Esophagus squamous epithelium (tissue), 5 donors: ENCODE measurements at places on chromosomes 5 and 9.

GRCh38 chr9:23160491-23160890 lies 665.5 kb downstream of the ELAVL2 start:
- DNase-seq = no peak

GRCh38 chr9:111812337-111812736 lies 17.6 kb upstream of the SHOC1 start:
- no peak for DNase-seq

- no peak for DNase-seq
Measured at GRCh38 chr5:94540856-94541494, 77.4 kb downstream of the KIAA0825 start.

DNA sequence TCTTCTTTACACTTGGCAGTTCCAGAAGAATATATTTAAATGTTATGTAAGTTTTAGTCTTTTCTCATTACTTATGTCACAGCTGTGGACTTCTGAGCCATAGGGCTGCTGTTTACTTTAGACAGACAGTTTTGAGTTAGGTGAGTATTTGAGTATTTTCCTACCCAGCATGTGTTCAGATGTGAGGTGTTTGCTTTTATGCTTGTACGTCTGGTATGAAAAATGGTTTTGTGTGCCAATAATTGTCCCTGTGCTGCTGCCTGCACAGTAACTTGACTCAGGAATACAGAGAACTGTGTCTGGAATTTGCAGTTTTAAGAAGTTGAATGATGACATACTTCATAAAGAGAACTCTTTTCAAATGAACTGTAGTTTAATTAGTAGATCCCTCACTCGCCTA lies 20.8 kb downstream of the MEGF10 start:
- no peak for DNase-seq

DNA sequence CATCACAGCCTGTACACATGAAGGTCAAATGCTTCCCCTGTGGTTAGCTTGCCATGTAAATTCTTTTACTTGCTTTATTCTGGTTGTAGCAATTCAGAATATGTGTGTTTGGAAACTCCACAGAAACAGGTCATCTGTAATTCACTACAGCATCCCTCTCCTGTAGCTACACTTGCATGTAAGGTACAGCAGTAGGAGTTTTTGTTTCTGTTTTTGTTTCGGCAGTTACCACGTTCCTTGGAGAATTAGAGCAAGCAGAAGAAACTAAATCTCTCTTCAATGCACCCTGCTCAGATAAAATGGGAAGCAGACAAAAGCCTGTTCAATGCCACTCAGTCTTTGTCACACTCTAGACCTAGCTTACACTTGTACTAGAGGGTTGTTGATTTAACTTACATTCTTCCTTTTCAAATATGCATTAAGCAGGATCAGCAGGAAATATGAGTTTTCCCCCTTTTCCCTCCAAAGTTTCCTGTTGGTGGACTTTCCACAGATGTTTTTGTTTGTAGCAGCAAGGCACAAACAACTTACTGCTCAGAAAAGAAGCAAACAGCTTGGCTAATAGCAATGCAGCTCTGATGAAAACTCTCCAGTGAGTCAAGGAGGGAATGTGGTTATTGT lies 80.9 kb downstream of the YIPF5 start:
- DNase-seq = no peak

DNA sequence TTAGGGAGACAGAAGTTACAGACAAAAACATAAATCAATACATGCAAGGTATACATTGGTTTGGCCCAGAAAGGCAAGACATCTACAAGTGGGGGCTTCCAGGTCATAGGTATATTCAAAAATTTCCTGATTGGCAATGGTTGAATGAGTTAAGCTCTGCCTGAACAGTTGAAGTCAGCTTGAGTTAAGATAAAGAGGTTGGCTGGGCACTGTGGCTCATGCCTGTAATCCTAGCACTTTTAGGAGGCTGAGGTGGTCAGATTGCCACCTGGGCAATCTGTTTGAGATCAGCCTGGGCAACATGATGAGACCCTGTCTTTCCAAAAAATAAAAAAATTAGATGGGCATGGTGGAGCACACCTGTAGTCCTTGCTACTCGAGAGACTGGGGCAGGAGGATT lies 16.3 kb downstream of the TMC1 start:
- DNase-seq = no peak

DNA sequence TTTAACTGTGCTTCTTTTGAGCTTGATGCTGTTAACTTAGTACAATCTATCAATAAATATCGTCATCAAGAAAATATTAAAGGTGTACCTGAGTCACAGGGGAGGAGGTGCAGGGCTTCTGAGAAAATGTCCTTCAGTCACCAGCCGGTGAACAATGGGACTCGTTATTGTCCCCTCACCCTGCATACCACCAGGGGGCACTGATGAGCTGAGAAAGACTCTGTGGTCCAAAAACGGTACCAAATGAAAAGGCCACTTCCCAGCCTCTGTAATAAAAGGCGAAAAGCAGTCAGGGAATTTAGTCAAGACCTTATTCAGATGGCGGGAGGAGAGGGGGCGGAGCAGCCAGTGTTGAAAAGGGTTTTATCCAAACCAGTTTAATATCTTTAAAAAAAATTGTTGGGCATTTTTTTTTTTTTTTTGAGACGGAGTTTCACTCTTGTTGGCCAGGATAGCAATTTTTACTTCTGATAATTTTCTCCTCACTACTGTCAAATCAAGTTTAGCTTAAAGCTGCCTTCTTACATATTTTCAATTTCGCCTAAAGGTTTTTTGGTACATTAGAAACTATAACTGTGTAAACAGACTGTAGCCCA lies 271.9 kb upstream of the ADAMTS16 start:
- no peak for DNase-seq

DNA sequence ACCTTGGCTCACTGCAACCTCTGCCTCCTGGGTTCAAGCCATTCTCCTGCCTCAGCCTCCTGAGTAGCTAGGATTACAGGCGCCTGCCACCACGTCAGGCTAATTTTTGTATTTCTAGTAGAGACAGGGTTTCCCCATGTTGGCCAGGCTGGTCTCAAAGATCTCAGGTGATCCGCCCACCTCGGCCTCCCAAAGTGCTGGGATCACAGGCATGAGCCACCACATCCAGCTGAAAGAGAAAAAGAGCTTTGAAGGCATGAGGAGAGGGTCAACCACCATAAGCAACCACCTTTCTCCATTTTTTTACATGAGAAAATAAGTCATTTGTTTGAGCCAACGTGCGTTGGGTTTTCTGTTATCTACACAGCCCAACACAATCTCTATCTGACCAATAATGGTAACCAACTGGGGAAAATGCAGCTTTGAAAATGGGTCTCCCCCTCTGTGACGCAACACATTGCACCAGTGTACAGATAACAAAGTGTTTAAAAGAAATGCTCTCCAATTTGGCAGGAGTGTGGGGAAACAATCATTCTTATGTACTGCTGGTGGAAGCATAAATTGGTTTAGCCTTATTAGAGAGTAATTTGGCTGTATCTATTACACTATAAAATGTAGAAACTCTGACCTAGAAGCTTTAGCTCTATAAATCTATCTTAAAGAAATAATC lies 45.8 kb upstream of the ZBTB43 start:
- no peak for DNase-seq

- DNase-seq = no peak
Measured at GRCh38 chr5:91787718-91788117, 404.6 kb upstream of the ARRDC3 start.

DNA sequence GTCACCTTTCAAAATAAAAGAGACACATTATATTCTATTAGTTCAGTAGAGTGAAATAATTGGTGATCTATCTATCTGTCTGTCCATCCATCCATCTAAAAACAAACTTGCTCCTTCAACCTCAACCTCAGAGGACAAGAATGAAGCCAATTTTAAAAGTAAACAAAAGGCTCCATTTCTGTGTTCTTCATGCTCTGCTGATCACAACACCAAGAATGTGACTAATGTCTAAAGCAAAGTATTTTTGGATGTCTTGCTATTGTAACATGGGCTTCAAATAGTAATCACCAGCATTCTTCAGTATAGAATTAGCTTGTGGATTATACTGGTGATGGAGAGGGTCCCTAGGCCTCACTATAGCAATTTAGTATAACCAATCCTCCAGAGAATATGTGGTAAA lies 1304.4 kb downstream of the MAT2B start:
- no peak for DNase-seq

- DNase-seq = no peak
Measured at GRCh38 chr9:81814401-81814793, 113.8 kb upstream of the SPATA31D4 start.

- DNase-seq = no peak
Measured at GRCh38 chr5:57037355-57037754, 85.4 kb upstream of the MIER3 start.

- no peak for DNase-seq
Measured at GRCh38 chr5:30505014-30505886, 688.2 kb upstream of the CDH6 start.

DNA sequence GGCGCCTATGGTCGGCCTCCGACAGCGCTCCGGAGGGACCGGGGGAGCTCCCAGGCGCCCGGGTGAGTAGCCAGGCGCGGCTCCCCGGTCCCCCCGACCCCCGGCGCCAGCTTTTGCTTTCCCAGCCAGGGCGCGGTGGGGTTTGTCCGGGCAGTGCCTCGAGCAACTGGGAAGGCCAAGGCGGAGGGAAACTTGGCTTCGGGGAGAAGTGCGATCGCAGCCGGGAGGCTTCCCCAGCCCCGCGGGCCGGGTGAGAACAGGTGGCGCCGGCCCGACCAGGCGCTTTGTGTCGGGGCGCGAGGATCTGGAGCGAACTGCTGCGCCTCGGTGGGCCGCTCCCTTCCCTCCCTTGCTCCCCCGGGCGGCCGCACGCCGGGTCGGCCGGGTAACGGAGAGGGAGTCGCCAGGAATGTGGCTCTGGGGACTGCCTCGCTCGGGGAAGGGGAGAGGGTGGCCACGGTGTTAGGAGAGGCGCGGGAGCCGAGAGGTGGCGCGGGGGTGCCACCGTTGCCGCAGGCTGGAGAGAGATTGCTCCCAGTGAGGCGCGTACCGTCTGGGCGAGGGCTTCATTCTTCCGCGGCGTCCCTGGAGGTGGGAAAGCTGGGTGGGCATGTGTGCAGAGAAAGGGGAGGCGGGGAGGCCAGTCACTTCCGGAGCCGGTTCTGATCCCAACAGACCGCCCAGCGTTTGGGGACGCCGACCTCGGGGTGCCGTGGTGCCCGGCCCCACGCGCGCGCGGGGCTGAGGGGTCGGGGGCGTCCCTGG lies 561 bp downstream of the DAPK1 start:
- DNase-seq = no peak

DNA sequence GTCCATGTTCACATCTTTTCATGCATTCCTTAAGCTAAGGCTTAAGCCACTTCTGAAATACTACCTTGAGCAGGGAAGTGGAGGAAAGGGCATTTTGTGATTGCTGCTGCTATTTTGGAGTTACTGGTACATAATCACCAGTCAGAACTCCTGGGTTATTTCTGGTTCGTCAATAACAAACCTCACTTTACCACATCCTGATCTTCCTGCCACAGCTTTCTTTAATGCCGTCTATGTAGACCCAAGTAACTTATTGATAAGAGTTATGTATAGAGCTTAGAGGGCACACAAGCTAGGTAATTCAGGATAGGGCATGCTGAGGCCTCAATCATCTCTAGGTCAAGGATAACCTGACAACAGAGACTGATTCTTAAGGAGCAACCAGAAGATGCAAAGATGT lies 120.7 kb downstream of the DOCK8 start:
- DNase-seq = no peak

DNA sequence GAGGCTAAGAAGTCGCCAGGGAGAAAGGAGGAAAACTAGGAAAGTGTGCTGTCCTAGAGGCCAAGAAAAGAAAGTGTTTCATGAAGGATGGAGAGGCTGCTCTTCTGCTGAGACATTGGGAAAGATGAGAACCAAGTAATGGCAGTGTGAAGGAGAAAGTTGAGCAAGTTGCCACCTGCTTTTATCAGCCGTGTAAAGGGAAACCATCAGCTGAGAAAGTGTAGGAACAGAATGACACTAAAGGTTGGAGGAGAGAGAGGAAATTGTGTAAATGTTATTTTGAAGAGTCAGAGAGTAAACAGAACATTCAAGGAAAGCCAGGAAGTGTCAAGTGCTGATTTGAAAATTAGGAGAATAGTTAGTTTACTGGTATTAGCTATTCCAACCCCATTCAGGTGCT lies 125.0 kb downstream of the CEMIP2 start:
- no peak for DNase-seq
